ENCODE measurements at places on chromosomes 3 and 15.

DNA sequence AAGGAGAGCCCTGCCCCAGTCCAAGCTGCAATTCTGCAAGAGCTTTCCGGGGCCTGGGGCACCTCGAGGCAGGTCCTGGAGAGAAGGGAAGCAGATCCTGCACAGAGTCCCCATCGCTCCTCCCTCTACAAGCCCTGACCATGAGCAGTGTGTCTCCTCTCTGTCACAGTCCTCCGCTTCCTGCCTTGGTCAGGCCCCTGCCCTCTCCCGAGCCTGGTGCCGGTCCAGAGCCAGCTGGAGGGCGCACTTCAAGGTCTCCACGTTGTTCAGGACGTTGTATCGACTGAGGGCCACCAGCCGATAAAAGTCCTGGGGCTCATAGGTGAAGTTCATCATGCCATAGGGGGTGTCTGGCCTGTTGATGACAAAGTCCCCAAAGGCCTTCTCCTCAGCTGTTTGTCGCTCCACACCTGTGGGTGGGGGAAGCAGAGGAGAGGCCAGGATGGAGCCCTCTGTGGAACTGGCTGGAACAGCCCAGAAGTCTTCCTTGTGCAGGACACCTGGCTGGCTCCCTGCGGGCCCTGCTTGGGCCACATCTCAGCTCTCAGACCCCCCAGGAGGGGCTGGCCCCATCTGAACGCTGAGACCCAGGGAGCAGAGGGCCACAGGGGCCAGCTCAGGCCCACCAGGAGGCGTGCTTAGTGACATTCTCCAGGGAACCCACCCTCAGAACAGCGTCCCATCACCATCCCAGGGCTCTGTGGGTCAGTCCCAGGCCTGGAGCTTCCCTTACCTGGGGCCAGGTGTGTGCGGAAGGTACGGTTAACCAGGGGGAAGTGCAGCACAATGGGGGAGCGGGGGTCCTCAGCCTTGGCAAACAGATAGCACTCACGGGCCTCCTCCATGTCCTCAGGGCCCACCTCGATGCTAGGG lies 14.4 kb downstream of the PLA2G4F start:
- no peak for DNase-seq

DNA sequence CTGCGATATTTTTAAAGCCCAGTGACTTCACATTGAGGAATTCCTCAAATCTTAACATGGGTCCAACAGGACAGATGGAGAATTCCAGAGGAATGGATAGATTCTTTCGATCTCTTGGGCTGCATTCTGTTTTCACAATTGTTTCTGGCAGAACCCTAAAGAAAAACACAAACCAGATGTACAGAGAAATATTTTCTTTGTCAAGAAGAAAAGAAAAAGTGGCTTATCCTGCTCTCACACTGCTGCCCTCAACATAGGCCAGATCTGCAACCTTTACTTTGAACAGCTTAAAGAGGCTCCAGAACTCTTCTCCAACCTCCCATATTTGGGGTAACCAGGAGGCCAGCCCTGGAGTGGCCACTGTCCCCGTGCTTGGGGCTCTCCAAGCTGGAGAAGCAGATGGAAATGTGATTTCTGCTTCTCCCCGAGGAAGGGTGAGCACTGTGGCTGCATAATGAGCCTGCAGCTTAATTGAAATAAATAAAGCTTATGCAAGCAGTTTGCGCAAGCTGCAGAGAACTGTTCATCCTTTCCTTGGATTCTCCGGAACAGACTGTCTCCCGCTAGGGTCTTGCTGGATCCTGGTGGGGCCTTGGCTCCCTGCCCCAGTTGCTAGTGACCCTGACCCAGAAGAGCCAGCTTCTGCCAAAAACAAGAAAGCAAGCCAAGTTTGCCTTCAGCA lies 453.2 kb upstream of the PROK2 start:
- DNase-seq = no peak

- DNase-seq = no peak
Measured at GRCh38 chr3:29313981-29314726, 33.3 kb downstream of the RBMS3 start.

- DNase-seq = no peak
Measured at GRCh38 chr15:101039461-101039860, 120.3 kb downstream of the LRRK1 start.

- peak; percentile 66 for DNase-seq
Measured at GRCh38 chr15:59437817-59438624, at the start of gene FAM81A. Gene FAM81A (plus strand): TSS chr15:59438186. CDS start chr15:59458627, 20,441 bp downstream.
